ENCODE measurements at places on chromosomes 4 and X. TPM values are rescaled to one million over a fixed set of nuclear protein-coding genes. Genes with fewer than 3 reads are reported as not detected.

SHROOM4 gene
- 0.17 TPM for polyA plus RNA-seq

ARHGAP6 gene
- polyA plus RNA-seq, result 10.5 TPM

TMSB15B gene
- polyA plus RNA-seq, result 44.2 TPM

PIR gene
- polyA plus RNA-seq, result 5.3 TPM

PAGE3 gene
- not detected for polyA plus RNA-seq

IRS4 gene
- not detected for polyA plus RNA-seq
